ENCODE measurements at places on chromosomes 3 and 15. TPM values are rescaled to one million over a fixed set of nuclear protein-coding genes. Genes with fewer than 3 reads are reported as not detected.

DNA sequence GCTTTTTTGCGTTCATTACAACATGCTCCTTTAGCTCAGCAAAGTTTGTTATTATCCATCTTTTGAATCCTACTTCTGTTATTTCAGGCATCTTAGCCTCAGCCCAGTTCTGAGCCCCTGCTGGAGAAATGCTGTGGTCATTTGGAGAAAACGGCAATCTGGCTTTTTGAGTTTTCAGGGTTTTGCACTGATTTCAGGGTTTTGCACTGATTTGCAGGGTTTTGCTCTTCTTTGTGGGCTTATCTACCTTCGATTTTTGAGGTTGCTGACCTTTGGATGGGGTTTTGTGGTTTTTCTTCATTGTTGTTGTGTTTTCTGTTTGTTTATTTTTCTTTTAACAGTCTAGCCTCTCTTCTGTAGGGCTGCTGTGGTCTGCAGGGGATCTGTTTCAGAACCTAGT is 137.4 kb downstream of the RSRC1 start:
- no peak for DNase-seq

DNA sequence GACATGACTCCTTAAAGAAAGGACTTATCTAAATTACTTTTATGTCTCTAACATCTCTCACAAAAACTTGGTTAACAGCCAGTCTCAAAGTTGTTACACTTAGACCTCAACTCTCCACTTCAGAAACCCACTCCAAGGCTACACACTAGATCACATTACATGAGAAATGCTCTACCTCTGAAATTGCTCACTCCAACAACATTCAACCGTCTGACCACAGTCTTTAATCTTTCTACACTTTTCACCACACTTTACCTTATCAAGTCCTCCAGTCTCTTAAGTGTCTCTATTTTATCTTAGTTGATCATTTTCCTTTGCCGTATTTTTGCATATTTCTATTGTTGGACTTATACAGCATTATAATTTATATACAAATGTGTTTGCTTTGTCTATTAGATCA is 5.8 kb downstream of the SLC12A6 start:
- no peak for DNase-seq

DNA sequence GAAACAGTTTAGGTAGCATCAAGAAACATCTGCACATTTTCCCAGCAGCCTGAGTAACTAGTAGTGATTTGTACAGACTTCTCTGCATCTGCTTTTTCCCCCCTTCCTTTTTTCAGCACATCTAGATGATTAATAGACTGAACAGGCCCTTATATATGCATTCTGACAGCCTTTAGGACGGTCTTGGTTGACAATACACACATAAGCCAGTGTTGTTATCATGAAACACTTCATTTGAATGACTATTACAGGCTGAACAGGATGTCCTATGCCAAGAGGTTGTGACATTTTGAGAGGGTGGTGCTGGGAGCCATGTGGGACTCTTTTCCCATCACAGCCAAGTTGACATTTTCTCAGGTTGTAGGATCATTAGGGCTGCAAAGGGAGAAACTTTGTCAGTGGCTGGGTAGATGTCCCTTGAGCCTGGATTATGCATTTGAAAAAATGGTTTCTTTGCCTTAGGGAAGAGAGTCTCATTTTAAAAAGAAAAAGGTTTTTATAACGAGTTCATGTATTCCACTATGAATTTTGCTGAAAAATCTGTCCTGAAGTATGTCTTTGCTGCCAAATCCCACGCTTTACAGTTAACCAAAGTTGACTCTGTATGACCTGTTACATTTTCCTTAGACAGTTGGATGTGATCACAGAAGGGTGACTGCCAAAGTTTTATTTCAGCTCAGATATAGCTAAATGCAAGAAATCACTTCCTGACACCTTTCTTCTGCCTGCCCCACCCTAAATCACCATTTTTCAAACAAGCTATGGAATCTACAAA is 73.7 kb downstream of the FILIP1L start:
- no peak for DNase-seq

DNA sequence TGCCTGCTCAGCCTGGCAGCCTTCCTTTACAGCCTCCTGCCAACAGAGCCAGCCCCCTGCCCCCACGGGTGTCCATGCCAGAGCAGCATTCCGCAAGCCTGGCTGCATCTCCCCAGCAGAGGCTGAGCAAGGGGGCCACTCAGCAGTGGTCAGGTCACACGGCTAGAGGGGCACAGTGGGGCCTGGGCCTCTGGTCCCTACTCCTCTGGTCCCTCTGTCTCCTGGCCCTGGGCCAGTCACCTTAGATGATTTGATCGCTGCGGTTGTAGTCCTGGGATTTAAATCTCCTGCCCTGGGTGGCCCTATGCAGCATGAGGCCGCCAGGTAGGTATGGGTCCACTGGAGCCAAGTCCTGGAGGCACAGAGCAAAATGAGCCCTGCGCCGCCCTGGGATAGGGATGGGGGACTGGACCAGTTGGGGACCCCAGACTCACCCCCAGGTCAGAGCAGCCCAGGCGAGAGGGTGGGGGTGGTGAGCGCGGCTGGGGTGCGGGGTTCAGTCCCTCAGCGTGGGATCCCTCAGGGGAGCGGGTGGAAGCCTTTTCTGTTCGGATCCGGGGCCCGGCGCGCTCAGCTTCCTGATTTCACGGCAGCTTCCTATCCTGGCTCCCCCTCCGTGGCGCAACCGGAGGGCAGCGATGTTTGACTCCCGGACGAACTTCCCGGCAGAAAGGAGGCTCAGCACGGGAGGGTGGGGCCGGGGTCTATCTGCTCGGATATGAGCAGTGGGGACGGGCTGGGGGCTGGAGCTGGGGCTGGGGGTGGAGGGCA is at the start of gene ZBTB47:
ZBTB47 (plus strand) TSS at position 138 of the 771 bp plus-strand sequence. CDS start 4,659 bp downstream, outside the sequence.
- no peak for DNase-seq

- DNase-seq = no peak
Observed at GRCh38 chr15:20409247-20409646, 132.4 kb downstream of the GOLGA6L6 start.

DNA sequence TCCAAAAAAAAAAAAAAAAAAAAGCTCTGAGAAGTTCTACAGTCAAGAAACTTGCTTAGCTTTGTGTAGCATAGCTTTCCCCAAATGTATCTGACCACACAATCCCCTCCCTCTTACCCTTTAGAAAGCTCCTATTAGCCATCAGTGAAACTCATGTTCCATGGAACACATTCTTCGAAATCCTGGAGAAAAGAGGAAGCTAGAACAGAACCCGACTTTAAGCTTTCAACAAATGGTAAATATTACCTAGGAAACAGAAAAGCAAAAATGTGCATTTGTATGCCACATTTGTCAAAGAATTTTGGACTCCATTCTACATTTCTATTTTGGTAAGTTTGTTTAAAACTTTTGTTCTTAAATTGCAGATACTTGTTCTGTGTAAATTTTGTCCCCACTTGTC is 17.4 kb upstream of the CRTC3 start:
- DNase-seq = no peak

DNA sequence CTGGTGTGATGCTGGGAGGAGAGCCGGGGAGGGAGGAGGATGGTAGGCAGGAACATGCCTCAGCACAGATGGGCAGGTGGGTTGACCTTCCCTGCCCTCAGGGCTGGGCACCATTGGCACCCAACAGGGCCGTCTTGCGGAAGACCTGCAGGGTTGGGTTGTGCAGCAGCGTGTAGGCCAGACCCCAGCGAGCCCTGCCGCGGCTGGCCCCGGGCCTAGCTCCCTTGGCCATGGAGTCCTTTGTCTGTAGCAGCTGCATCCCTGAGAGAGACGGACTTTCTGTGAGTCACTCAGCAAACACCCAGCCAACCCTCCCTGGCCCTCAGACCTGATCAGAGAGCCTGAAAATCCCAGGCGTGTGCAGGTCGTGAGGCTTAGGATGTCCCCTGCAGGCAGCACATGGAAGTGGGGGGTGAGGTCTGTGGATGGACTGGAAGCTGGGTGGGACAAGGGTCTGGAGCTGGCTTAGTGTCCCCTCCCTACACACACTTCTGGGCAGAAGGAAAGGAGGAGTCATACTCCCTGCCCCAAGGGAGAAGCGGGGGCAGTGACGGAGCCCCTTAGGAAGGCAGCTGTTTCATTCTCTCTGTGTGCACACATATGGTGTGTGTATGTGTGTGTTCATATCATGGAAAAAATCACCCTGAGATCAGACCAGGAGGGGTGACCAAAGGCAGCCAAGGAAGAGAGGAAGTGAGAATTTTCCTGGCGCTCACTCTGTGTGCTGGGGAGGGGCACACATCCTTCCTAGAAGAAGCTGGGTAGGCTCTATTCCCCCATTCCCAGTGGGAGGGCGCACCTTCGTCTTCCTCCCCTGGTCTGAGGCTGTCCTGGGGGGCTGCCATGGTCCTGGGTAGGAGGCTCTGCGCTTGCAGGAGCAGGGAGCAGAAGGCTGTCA is 6.7 kb downstream of the ISLR start:
- no peak for DNase-seq

GRCh38 chr3:194870394-194871110 is 184.9 kb downstream of the FAM43A start:
- DNase-seq = no peak

GRCh38 chr3:151750181-151750580 is 16.5 kb downstream of the AADACL2 start:
- DNase-seq = no peak

- DNase-seq = no peak
Observed at GRCh38 chr3:156964577-156964976, 138.4 kb downstream of the LEKR1 start.

DNA sequence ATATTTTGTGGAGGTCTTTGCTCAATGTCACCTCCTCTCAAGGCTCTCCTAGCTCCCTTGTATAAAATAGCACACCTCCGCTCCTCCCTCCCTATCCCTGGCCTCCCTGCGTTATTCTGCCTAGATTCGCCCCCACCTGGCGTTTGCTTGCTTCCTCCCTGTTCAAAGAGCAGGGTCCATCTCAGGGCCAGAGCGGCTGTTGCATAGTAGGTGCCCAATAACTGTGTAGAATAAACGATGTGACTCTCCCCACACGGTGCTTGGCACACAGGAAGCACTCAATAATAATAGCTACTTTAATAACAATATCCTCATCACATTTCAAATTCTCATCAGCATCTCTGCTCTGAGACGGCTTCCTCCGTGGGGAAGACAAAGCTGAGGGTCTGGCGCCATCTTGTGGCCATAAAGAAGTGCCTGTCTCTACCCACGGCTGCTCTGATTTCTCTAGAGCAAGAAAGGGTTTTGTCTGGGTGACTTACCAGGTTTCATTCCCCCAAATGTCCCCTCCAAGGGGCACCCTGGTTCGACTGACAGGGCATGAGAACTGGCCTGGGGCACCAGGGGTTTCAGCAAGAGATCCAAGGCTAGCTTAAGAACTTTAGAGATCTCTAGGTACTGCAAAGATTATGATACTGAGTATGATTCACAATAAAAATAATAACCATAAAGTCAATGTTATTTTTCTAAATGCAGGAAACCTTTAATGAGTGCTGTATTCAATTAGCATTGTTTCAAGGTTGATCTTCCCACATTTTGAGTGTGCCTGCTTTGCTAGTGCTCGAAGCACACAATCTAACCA is 16.1 kb downstream of the CD276 start:
- peak; percentile 43 for DNase-seq

DNA sequence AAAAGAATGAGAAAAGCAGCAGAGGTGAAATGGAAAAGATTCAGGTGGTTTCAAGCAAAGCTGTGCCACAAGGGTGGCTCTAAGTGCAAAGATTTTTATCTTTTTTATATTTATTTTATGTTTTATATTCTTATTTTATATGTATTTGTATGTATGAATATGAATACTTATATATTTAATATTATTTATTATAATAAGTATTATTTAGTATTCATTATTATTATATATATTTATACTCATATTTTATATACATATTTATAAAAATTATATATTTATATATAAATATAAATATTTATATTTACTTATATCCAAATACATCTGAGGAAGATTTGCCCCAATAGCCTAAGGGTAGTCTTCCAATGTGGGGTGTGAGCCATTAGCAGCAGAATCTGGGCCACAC is 1002.0 kb downstream of the CADM2 start:
- DNase-seq = no peak

- DNase-seq = no peak
Observed at GRCh38 chr15:50886611-50887345, 21.7 kb upstream of the AP4E1 start.

DNA sequence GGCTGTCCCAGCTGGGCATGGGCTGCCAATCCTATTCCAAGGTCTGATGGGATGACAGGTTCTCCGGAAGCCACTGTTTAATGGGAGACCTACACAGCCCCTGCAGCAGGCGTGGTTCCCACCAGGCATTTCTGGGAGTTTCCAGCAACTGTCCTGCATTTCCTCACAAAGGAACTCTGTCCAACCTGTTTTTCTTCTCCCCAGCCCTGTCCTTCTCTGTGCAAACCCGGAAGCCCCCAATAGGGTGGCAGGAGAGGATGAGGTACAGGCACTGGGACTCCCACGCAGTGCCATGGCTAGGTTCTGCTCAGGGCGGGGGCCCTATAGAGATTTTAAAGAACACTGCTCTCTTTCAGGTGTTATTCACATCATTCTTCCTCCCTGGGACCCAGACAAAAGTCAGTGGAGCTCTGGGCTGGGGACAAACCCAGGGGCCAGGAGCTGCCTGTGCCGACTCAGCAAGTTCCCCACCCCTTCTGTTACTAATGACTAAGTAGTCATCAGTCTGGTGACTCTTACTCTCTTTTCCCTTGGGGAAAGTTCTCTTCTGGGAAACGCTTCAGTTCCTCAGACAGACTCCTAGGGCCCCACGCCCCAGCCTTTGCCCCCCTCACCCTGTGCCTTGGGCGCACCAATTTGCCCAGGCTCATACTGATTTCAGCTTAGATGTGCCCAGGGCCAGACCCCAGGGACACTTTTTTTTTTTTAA is 97.7 kb downstream of the CD47 start:
- DNase-seq = no peak

DNA sequence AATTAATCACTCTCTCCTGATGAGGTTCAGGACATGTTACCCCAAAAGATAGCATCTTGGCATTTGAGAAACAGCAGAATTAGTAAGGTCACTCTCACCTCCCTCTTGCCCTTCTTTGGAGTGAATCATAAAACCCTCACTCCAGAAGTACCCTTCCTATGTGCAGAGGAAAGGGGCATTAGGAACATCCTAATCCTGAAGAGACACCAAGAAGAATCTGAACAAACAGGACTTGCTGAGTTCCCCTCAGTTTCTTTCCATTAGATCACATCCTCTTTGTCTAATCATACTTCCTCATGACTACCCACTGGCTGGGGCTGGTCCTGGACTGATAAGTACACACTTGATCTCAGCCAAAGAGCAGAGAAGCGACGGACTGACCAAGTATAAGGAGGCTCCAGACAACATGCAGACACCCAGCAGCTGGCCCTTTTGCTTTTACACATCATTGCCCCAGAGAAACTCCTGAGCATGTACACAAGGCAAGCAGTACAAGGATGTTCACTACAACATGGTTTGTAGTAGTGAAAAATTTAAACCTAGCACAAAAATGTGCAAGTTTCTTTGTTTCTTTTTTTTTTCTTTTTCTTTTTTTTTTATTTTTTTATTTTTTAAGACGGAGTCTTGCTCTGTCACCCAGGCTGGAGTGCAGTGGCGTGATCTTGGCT is 15.0 kb upstream of the TM6SF1 start:
- peak; percentile 95 for DNase-seq

GRCh38 chr3:97189835-97190234 is 375.4 kb downstream of the EPHA6 start:
- DNase-seq = no peak

GRCh38 chr3:194212845-194213331 is 76.9 kb downstream of the HES1 start:
- no peak for DNase-seq

The CCDC39 gene
- total RNA-seq = not detected

The OR5K2 gene
- not detected for total RNA-seq

The TMCO5A gene
- total RNA-seq = not detected

The CILP gene
- total RNA-seq = not detected

The CASR gene
- total RNA-seq = not detected

The GOLGA6L4 gene
- total RNA-seq = 0.60 TPM

The CCDC51 gene
- 20.7 TPM for total RNA-seq

The DNAH12 gene
- 0.04 TPM for total RNA-seq

Data from pulmonary artery endothelial cell (primary cell).